Endothelial cell of coronary artery (primary cell): ENCODE measurements at places on chromosomes 2 and 18. TPM values are rescaled to one million over a fixed set of nuclear protein-coding genes. Genes with fewer than 3 reads are reported as not detected.

Gene LTBP1
- total RNA-seq = 10.7 and 49.4 TPM in 2 replicates

Gene ZNF804A
- 0.27 TPM in 1 of 2 replicates, not detected in the other for total RNA-seq

Gene NEB
- total RNA-seq = 0.19 and 0.45 TPM in 2 replicates

Gene SOCS6
- 21.1 and 22.6 TPM in 2 replicates for total RNA-seq

Gene CYRIA
- total RNA-seq = 18.9 and 27.4 TPM in 2 replicates

Gene AGXT
- total RNA-seq = not detected in 2 replicates

Gene TDRD15
- total RNA-seq = under 0.01 TPM in 1 of 2 replicates, not detected in the other

Gene CCDC141
- total RNA-seq = 0.09 TPM in 1 of 2 replicates, not detected in the other

Gene SLC40A1
- 6.3 and 11.5 TPM in 2 replicates for total RNA-seq

Gene DNMT3A
- 33.5 and 41.2 TPM in 2 replicates for total RNA-seq

Gene CNDP1
- not detected in 2 replicates for total RNA-seq

Gene RGPD5
- 23.4 and 32.8 TPM in 2 replicates for total RNA-seq

Gene AQP12A
- not detected in 2 replicates for total RNA-seq

Gene ADAM17
- total RNA-seq = 53.0 and 61.3 TPM in 2 replicates

Gene ARHGAP15
- total RNA-seq = not detected in 2 replicates

Gene PSMA8
- not detected in 2 replicates for total RNA-seq

Gene FBXO41
- 0.56 and 0.72 TPM in 2 replicates for total RNA-seq

Gene SMAD2
- 84.2 and 118 TPM in 2 replicates for total RNA-seq

Gene SETBP1
- total RNA-seq = 0.38 and 3.2 TPM in 2 replicates

Gene REG1B
- total RNA-seq = not detected in 2 replicates

Gene WNT6
- total RNA-seq = not detected in 2 replicates

Gene ELP2
- 117 and 142 TPM in 2 replicates for total RNA-seq

Gene POTEC
- total RNA-seq = not detected in 2 replicates

Gene LIMS3
- total RNA-seq = 10.1 and 28.2 TPM in 2 replicates

Gene OTOF
- total RNA-seq = 0.09 TPM in 2 replicates

Gene RAPGEF4
- total RNA-seq = 5.9 and 6.2 TPM in 2 replicates

Gene SUMO1
- total RNA-seq = 96.3 and 104 TPM in 2 replicates

Gene TRIM43
- not detected in 2 replicates for total RNA-seq

Gene ALS2
- 29.9 and 38.9 TPM in 2 replicates for total RNA-seq

Gene TAF1B
- total RNA-seq = 18.0 and 25.8 TPM in 2 replicates

Gene EVX2
- total RNA-seq = not detected in 2 replicates

Gene DSC3
- total RNA-seq = 0.36 and 0.38 TPM in 2 replicates

Gene RESP18
- not detected in 2 replicates for total RNA-seq

Gene DAW1
- 6.6 and 15.2 TPM in 2 replicates for total RNA-seq

Gene RAD51AP2
- not detected in 2 replicates for total RNA-seq

Gene CDH2
- 60.9 and 137 TPM in 2 replicates for total RNA-seq

Gene ASB18
- total RNA-seq = not detected in 2 replicates

Gene TUBA4B
- total RNA-seq = not detected in 2 replicates

Gene ABCG8
- total RNA-seq = not detected in 2 replicates

Gene CROCC2
- total RNA-seq = not detected in 2 replicates
